ENCODE measurements at places on chromosomes 3 and 15.

GRCh38 chr15:90055182-90055581 is 47.1 kb downstream of the IDH2 start:
- DNase-seq: no peak

GRCh38 chr3:45593708-45594601 is 596 bp upstream of the LIMD1 start:
- DNase-seq: no peak

- DNase-seq: no peak
Observed at GRCh38 chr15:78925956-78926743, 18.7 kb downstream of the CTSH start.

- no peak for DNase-seq
Observed at GRCh38 chr3:126827121-126827520, 123.1 kb downstream of the CHCHD6 start.

All from AG04450 (cell line).